ENCODE measurements at places on chromosomes 16 and 17.

- DNase-seq = no peak
Measured at GRCh38 chr17:31811101-31811500, 47.9 kb downstream of the COPRS start.

DNA sequence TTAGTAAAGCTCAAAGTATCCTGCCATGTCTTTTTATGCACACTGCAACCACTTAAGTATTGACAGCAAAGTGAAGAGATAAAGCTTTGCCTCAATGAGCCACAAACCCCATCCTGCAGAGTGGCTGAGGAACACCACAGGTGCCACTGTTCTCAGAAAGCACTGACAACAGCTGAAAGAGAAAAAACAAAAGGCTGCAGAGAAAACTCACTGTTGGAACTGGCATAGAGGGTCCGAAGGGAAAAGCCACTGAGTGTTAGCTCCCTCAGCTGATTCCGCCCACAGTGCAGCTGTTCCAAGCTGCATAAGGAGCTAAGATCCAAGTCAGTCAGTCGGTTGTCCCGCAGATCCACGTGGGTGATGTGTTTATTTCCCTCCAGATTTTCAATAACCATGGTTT is 48.3 kb downstream of the PHLPP2 start:
- DNase-seq = no peak

- DNase-seq = no peak
Measured at GRCh38 chr17:47980541-47980940, 9.6 kb downstream of the CDK5RAP3 start.

DNA sequence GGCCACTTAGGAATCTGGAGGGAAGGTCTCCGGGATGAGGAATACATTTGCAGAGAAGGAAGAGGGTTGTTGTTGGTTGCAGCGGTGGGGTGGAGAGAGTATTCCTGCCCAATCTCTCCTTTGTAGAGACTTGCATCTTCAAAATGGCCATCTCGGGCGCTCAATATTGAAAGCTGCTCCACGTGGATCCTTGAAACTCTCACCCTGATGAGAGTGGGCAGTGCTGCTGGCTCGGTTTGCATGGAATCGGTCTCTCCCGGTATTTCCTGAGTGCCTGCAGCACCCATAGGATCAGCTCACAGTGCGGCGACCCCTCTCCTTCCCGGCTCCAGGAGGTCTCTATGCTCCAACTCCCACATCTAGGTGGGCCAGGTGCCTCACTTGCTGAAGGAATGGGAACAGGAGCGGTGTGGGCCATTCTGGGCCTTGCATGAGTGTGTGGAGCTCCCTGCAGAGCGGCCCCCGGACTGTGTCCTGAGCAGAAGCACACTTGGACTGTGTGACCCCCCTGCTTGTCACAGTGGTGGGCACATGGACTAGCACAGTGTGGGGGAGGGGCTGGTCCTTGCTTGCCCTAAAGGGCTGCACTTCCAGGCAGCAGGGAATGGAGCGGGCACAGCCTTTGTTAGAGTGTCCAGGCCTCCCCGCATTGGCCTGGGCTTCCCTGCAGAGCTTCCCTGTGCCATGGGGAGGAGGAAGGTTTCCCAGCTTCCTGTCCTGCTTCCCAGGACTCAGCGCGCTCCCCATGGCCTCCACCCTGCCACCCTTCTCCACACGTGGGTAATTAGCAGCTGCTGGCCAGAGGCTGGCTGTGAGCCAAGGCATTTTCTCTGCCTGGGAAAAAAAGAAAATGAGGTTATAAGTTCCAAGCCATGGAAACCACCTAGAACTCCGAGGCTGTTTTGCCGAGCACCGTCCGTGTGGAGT is 139.3 kb downstream of the IRF8 start:
- no peak for DNase-seq

DNA sequence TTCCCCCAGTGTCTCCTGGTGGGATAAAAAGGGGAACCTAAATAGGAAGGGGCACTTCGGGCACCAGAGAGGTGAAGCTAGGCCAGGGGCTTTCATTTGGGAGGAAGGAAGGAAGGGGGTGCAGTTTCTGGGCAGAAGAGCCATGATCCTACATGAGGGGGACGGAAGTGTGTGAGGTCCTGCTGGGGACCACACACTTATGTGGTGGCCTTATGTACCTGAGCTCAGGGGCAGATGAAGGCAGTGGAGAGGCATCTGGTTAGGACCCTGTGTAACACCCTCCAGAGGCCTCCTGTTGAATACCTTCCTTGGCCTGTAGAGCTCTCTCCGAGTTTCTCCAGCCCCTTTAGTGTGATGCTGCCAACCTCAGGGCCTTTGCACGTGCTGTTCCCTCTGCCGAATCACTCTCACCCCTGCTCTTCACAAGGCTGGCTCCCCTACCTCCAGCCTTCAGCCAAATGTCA is 21.2 kb downstream of the IGFBP4 start:
- no peak for DNase-seq

Data from activated T-cell treated with anti-CD3 and anti-CD28 coated beads for 4 hours (primary cell).